Coronary artery (tissue), 2 donors: ENCODE measurements at places on chromosomes 5 and 9.

DNA sequence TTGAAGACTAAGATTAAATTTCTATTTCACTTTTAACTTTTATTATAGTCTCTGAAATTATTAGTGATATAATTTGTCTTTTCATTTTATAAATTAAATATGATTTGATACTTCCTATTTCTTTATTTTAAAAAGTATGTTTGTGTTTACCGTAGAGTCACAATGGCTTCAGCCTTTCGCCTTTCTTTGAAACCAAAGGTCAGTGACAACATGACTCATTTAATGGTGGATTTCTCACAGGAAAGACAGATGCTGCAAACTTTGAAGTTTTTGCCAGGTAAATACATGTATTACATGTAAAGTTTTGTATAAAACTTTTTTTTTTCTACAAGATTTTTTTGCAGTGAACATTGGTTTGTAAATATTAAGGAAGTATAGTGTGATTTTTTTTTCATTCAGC, 36.4 kb downstream of the FSD1L start:
- no peak for DNase-seq

GRCh38 chr9:71684566-71684965, 83.7 kb downstream of the CEMIP2 start:
- DNase-seq, result no peak

- DNase-seq, result no peak
Observed at GRCh38 chr5:76294573-76294972, 108.5 kb upstream of the IQGAP2 start.

DNA sequence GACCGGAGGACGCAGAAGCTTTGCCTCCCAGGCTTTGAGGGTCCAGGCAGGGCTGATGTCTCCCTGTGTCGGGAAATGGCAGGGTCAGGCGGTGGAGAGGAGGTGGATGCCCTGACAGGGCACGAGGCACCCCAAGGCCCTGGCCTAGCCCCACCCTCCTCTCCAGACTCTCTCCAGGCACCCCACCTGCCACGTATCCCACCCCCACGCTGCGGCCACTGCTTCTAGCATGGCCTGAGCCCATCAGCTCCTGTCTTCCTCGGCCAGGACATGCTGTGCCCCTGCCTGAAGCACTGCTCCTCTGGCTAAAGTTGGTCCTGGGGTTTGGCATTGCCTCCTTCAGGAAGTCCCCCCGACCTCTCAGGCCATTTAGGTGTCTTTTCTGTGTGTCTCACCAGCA, 64.2 kb upstream of the RXRA start:
- no peak for DNase-seq

DNA sequence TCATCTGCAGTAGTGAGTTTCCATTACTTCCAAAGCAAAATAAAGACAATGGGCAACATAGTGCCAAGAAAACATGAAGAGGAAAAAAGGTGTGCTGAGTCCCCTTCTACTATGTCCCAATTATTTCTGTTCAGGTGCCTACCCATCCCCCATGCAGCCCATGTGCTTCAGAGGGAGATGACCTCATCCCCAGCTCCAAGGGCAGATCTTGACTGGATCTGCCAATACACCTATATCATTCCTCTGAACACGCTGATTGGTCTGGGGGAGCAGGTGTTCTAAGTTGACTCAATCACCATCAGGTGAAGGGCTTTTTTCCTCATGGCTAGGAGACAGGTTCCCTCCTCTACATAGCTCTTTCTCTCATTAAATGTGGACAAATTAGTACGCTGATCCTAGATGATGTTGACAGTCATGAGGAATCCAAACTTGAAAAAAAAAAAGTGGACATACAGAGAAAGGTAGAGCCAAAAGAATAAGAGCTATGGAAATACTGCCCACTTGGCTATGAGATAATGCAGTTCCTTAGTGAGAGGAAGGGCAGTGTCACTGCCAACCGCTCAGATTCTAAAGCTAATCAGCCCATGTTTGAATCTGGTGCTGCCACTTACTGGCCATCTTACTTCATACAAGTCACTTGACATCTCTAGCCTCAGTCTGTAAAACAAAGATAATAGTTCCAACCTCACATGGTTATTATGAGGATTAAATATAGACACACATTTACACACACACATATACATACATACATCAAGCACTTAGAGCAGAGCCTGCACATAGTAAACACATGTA, 23.1 kb downstream of the PRELID2 start:
- DNase-seq, result no peak

DNA sequence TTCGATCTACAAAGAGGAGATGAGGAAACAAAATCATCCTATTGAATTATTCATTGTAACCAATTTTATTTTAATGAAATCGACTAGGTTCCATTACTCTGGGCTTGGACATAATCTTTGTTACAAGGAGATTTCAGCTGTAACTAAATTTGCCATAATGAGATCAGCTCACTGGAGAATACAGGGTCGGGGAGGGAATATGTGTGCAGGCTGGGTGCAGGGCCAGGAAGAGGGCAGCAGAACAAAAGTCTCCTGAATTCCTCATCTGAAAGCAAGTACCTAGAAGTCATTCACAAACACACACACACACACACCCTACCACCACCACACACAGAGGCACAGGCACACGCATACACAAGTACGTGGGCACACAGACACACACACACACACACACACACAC, 151.2 kb downstream of the PAPPA start:
- no peak for DNase-seq

- DNase-seq, result no peak
Observed at GRCh38 chr9:98010445-98010844, 27.3 kb downstream of the ANP32B start.

DNA sequence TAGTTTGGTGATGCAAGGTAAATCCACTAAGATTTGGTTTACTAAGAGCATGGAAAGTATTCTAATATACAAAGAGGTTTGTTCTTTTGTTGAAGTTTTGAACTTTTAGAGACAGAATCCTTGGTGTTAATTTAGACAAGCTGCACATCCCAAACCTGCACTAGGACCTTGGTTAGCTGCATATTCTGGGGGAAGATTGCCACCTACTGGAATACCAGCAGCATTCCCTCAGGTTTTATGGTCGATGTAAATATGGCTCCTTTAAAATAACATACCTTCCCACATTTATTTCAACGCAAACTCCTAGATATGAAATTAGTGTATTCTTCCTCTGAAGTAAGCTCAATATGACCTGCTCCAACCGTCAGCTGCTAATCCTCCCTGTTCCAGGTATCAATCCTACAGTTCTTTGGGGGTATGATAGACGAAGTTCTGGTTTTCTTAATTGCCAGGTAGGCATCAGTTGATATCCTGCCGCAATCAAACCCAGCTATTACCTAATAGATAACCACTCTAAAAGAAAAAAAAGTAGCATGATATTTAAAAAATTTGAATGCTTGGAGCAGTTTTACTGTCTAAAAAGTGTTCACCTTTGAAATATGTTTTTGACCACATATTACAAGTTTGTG, 624.1 kb downstream of the ISL1 start:
- no peak for DNase-seq

- DNase-seq, result no peak
Observed at GRCh38 chr5:76065258-76065657, 17.9 kb upstream of the SV2C start.

DNA sequence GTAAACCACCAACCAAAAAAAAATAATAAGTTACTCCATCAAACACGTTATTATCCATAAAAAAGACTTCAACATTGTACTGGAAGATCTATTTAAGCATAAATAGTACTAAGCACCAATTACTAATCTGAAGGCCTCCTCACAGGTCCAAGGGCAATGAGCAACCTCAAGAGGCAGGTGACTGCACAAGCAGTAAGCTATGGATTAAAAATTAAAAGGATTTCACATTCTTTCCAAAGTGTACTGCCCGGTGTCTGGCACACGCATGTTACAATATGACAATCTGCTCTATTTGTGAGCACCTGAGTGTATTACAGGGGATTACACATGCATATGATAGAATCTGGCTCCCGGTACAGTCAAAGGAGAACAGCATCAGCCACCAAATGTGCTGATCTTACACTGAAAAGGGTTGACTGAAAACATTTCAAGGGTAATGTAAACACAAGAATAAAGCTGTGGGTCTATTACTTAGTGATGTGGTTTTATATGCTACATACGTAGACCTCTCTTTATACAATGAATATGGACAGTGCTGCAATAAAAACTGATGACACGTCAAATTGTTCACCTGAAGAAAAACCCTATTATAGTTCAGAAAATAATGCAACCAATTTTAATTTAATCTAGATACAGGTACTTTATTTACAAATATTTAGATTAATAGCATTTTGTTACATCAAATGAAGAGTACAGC, 22.8 kb downstream of the RAB14 start:
- no peak for DNase-seq

DNA sequence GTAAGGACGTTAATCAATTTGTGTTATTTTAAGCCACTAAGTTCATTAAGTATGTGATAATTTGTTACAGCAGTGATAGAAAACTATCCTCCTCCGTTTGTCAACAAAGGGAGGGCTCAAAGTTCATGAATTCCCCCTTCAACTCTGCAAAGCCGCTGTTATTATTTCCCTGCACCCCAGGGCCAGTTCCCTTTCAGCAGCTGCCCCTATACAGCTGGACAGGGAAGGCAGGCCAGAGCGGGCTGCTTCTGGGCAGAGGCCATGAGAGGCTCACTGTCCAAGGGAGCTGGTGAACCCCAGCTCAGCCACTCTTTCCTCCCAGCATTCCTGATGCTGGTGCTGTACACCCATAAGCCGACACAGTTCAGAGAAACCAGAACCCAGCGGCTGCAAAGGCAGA, 102.4 kb upstream of the GPR151 start:
- no peak for DNase-seq

- no peak for DNase-seq
Observed at GRCh38 chr5:53087171-53087570, 22.4 kb downstream of the MOCS2 start.

DNA sequence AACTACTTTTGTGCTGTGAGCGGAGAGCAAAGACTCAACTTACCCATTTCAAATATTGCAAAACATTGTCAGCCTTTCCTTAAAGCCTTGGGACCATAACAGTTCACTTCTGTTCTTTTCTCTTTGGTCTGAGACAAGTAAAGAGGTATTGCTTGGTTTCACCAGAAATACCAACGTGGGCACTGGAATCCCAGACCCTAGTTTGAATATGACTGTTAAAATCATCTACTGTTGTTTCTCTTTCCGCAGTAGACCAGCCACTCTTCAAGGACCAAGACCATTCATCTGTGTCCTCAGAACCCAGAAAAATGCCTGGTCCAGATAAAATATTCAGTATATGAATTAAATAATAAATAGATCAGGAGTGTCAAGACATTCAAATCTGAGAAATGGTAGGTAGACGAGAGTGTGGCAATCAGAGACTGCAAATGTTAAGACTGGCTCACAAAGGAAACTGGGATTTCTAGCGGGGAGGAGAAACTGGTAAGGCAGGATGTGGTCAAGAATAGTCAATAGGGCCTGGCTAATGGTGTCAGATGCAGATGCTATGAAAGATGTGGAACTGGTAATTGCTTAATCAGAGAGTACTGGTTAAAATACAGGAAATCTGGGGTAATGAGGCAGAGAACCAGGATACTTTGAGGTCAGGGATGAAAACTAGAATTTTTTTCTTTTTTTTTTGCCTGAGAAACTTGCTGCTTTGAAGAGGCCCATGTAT, 82.1 kb upstream of the IL33 start:
- DNase-seq, result no peak

- DNase-seq, result no peak
Observed at GRCh38 chr9:78023003-78023741, 8.4 kb downstream of the GNAQ start.

DNA sequence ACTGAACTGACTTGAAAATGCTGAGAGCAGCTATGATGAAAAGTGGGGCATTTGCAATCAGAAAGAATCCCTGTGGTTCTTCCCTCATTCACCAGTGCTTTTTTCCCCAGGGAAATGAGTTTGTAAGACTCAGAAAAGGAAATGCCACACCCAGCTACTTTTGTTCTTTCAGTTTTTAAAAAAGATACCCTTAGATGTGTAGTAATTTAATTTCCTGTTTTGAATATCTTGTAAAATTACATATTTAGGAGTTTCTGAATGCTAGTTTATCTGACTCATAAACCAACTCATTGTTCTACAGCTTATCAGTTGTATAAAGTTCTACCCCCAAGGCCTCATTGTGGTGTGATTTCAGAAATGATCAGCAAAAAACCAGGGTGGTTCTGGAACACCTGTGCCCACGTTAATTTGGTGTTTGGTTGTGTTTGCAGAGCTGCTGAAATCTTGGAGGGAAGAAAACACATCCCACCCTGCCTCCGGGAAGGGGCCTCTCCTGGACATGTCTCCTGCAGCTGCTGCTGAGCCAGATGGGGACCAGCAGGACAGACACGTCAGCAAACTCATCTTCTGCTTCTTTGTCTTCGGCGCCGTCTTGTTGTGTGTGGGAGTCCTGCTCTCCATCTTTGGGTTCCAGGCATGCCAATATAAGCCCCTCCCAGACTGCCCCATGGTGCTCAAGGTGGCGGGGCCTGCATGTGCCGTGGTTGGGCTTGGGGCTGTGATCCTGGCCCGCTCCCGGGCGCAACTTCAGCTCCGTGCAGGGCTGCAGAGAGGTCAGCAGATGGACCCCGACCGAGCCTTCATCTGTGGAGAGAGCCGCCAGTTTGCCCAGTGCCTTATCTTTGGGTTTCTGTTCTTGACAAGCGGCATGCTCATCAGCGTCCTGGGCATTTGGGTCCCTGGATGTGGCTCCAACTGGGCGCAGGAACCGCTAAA, 2.8 kb downstream of the TMEM171 start:
- no peak for DNase-seq

GRCh38 chr9:89801742-89802670, 197.2 kb downstream of the GADD45G start:
- DNase-seq, result peak; percentile 70

- no peak for DNase-seq
Observed at GRCh38 chr5:152077-152476, 39.2 kb upstream of the LRRC14B start.

GRCh38 chr9:23587903-23588302, 238.1 kb downstream of the ELAVL2 start:
- no peak for DNase-seq

DNA sequence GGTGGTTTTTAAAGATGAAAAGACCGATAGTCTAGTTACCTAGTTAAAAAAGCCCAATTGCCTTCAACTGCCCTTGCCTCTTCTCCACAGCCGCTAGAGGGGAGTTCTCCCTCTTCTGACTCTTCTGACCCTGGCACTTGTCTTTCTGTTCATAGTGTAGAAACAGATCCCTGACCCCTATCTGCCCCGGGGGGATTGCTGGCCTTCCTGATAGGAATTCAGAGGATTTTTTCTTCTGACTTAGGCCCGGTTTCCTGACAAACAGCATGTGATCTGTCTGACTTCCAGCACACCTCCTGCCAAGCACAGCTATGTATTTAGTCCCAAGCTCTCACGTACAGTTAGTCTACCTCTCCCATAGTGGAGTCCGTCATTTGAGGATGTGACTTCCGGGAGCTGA, 5.0 kb upstream of the TMEM268 start:
- no peak for DNase-seq

GRCh38 chr5:33408816-33409215, 31.9 kb upstream of the TARS1 start:
- DNase-seq, result no peak

DNA sequence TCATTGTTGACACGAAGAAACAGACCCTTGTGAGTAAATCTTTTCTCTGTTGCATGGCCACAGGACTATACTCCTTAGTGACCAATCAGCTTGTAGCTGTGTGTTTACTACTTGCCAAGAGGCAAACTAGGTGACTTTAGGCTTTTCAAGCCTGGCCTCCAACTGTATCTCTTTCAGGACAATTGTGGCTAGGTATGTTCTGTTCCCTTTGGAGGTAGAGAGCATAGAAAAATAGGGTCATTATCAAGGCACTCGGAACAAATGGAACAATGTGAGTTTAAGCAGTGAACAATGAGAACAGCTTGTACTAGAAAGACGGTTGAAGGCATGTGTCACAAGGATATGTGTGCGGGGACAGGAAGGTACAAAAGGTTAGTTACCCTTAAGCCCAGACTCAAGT, 48.1 kb downstream of the SLC46A2 start:
- no peak for DNase-seq

GRCh38 chr9:135600296-135600817, 38.8 kb downstream of the PAEP start:
- no peak for DNase-seq
